ENCODE measurements at places on chromosomes 7 and 10.

GRCh38 chr7:4470246-4470645 is 211.8 kb upstream of the FOXK1 start:
- no peak for DNase-seq

DNA sequence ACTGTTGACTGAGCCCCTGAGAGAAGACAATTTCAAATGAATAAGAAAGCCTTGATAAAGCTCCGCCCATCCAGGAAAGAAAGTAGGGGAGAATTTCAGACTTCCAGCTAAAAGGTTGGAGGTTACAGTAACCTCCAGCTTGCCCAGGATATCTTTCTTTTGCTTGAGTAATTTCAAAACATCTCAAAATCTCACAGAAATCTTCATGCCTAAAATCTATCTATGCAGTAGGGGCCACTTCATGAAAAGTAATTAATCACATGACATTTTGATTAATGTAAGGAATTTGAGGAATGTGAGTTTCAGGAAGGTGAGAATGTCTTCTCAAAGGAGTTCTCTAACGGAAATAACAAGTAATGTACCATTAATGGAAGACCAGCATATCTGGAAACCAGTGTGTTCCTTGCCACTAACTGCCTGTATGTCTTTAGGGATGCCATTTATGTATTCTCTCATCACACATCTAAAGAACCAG is 24.2 kb downstream of the TRIL start:
- DNase-seq, result no peak

DNA sequence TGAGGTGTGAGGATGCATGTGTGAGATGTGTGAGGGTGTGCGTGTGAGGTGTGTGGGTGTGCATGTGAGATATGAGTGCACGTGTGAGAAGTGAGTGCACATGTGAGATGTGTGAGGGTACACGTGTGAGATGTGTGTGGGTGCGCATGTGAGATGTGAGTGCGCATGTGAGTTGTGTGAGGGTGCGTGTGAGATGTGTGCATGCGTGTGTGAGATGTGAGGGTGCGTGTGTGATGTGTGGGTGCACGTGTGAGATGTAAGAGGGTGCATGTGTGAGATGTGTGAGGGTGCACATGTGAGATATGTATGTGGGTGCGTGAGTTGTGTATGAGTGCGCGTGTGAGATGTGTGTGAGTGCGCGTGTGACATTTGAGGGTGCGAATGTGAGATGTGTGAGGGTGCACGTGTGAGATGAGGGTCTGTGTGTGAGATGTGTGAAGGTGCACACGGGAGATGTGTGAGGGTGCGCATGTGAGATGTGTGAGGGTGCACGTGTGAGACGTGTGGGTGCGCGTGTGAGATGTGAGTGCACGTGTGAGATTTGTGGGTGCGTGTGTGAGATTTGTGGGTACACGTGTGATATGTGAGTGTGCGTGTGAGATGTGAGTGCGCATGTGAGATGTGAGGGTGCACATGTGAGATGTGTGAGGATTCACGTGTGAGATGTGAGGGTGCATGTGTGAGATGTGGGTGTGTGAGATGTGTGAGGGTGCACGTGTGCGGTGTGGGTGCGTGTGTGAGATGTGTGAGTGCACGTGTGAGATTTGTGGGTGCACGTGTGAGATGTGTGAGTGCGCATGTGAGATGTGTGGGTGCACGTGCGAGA is 30.5 kb downstream of the PPIF start:
- DNase-seq, result no peak

- no peak for DNase-seq
Observed at GRCh38 chr7:25638590-25639244, 410.4 kb upstream of the NPVF start.

GRCh38 chr10:113820507-113820906 is 33.4 kb downstream of the DCLRE1A start:
- DNase-seq, result no peak

Measured in bone marrow (tissue), 2 donors.